ENCODE measurements at places on chromosomes 11 and 22.

GRCh38 chr11:47467357-47467756, 18.4 kb upstream of the RAPSN start:
- DNase-seq = no peak

GRCh38 chr11:82811369-82811768, 77.7 kb upstream of the FAM181B start:
- DNase-seq = no peak

GRCh38 chr22:32701034-32701433, 100.5 kb upstream of the TIMP3 start:
- DNase-seq = no peak

DNA sequence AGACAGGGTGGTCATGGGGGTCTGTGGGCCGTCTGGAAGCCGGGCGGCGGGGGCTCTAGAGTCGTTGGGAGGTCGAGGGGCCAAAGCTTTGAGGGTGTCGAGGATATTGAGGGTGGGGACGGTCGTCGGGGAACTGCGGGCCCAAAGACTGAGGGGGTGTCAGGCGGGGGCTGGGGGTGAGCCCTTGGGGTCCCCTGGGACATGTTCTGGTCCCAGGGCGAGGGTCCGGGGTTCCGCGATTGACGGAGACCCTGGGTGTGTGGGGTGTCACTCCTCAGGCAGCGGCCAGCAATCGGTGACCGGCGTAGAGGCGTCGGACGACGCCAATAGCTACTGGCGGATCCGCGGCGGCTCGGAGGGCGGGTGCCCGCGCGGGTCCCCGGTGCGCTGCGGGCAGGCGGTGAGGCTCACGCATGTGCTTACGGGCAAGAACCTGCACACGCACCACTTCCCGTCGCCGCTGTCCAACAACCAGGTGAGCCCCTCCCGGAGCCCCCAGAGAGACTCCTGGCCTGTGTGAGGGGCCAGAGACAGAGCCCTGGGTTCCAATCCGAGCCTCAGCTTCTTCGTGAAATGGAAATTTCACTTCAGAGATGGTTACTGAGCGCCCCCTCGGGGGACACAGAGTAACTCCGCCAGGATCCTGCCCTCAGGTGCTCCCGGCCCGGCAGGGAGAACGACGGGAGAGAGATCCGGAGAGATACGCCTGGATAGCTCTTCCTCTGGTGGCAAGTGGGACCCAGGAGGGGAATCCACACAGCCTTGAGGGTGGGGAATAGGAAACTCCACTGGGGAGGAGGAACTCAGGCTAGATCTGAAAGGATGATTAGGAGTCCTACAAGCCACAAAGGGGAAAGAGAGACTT, 714 bp downstream of the SDF2L1 start:
- DNase-seq = peak; percentile 44

DNA sequence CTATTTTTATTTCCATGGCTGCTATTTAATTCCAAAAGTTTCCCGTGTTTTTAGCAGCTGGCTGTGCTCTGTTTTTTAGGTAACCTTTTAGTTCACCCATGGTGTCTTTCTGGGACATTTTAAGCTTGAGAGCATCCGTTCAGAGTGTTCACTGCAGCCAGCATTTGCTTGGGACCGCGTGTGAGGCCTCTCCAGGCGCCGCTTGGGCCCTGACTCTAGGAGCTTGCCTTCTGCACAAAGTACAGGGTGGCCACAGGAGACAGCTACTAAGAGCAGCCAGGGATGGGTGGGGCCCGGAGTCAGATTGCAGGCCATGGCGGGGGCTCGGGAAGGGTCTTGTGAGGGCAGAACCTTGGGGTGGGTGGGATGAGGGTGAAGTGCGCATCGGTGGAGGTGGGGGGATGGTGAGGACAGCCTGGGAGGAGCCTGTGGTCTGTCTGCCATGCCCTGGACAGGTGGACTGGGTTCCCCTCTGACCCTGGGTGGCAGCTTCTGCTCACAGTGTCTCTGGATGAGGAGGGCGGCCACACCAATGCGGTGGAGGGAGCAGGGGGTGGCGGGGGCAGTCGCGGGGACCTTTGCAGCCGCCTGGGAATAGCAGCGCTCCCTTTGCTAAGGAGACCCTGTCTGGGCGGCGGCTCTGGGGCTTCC, 288.1 kb downstream of the TBC1D22A start:
- DNase-seq = no peak

DNA sequence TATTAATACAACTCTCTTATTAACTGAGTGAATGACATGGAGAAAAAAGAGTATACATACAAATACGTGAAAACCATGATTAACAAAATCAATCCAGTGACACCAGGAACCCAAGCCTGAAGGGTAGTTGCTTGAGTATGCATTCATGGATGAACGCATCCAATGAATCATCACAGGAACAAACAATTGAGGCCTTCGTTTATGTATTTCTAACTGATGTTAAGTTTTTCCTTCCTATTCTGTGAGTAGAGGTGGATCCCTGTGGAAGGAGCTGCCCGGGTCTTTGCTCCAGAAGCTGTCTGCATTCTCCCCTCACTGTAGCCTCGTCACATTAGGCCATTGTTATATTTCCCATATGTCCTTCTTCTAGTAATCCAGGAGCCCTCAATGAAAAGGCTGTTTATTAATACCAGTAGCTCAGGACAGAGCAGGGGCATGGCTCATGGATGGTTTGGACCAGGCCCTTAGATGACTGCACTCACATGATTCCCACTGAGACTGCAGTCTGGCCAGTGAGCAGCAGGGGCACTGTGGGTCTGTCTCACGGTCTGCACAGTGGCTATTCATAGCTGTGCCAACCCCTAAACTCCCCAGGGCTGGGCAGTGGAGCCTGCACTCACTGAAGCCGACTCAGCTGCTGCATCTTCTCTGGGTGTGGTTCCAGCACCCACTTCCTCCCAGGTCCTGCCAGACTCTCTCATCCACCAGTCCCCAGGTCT, 128.1 kb upstream of the TOP3B start:
- no peak for DNase-seq

DNA sequence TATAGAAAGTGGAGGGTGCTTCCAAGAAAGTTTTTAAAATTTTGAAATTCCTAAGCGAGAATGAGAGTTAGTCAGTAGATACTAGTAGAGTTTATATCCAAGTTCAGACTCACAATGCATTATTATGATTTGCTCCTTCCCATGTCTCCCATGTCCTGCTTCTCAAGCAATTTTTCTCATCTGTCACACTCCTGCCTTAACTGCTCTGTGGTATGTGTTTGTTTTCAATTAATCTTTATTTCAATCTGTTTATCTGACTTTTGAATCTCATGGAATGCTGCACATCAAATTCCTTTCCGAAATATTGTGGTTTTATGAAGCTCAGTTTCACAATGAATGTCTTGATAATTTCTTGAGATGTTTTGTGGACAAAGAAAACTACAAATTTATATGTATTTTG, 18.1 kb downstream of the THY1 start:
- DNase-seq = no peak

DNA sequence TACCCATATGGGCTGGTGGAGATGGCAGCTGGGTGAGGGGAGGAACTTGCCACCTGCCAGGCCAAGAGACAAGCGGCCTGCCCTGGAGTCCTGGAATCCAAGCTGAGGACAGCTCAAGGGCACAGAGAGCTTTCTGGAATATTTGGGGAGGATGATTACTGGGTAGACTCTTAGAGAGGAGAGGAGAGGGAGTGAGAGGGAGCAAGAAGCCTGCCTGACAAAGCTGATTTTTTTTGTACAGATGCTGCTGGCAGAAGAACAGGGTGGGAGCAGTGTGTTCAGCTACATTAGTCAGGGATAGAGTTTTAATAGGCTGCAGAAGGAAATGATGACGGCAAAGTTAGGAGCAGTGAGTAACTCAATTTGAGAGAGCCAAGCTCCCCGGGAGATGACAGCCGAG, 299.3 kb downstream of the NXPE2 start:
- no peak for DNase-seq

DNA sequence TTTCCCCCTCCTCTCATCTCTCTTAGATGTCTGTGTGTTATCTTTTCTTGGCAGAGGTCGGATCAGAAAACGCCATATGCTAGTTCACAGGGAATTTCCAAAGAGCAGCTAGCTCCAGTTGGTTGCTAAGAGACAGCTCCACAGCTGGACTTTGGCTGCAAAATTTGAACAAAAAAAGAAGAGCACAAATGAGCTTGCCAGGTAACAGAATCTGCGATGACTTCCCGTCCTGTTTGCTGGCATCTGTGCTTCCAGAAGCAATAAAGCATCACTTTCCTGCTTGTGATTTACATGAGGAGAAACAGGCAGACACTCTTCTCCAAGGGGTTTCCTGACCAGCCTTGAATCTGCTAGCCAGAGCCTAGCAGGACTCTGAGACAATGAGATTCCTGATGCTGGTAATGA, 596.0 kb upstream of the B3GAT1 start:
- no peak for DNase-seq

DNA sequence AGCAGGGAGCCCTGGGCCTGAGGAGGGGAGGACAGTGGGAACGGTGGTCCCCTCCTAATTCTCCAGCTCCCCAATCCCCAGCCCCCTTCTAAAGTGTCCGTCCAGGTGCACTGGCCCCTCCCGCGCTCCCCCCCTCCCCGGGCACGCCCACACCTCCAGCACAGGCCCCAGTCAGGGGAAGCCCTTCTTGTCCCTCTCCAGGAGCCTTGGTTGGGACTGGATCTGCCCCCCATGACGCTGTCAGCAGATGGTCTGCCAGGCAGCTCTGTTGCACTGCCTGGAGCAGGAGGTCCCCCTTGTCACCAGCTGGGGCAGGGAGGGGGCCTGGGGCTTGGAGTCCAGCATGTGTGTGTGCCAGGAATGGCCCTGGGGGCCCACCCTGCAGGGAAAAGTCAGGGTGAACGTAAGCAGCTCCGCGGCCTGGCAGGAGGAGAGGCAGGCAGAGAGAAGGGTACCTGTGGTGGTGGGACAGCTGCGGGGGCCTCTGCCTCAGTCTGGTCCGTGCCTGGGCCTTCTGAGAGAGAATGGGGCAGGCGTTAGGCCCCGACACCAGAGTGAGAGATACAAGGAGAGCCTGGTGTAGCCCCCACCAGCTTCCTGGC, 1.6 kb downstream of the IRF7 start:
- DNase-seq = no peak

DNA sequence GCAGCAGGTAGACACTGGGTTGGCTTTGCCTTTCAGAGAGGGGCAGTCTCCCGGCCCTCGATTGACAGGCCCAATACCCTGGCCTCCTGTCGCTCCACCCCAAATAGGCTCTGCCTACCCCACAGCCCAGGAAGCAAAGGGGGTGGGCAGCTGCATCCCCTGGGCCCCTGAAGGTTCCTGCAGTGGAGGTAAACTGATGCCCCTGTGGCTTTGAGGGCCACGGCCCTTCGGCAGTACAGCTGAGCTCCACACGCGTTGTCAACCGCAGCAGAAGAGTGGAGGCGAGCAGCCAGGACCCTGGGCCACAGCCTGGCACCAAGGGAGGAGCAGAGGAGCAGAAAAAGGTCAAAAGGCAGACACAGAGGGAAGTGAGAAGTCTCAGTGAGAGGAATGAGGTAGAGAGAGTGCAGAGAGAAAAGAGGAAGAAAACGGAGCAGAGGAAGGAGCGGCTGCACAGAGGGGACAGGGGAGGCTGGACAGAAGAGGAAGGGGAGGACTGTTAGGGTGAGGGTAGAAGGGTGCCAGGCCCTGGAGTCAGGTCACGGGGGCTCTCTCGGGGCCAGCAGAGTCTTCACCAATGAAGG, 64.0 kb downstream of the SLC22A12 start:
- DNase-seq = no peak

DNA sequence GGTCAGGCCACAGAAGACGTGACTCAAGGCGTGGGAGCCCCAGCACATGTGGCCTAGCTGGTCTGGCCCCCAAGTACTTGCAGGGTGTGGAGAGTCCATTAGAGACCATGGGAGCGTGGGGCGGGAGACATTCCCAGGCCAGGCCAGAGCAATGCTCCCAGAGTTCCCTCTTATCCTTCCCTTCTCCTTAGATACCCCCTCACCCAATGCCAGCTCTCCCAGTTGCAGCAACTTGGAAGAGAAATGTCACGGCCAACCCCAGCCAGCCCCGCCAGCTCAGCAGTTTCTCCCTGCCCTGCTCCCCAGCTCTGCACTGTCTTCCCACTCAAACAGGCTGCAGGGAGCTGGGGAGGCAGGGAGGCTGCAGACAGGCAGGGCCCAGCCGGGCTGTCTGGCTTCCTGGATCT, 65.4 kb upstream of the TSPAN18 start:
- no peak for DNase-seq
